Amygdala (tissue), 56 donors: ENCODE measurements at places on chromosomes 7 and 10.

DNA sequence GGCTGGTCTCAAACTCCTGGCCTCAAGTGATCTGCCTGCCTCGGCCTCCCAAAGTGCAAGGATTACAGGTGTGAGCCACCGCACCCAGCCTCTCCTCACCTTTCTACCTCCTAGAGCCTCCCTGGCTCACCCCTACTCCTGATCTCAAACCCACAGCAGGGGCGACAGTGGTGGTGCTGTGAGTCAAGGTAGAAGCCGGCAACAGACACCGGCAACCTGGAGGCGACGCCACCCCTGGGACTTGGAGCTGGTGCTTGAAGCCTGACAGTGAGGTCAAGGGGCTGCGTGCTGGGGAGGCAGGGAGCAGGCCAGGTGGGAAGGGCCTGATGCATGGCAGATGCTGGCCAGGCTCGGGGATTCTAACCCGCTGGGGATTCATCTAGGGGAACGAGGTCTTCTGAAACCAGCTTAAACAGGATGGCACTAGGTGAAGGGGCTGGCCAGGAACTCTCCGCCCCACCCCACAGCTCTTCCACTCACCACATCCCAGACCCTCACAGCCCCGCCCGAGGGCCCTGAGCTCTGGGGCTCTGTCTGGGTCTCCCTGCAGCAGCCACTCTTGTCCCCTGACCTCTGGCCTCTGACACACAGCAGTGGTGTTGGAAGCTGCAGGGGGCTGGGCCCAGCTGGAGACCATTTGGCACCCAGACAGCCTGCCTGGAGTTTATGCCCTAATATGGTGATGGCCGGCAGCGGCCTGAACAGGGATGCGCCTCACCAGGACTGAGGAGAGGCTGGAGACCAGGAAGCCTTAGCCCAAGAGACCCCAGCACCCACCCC is 16.4 kb downstream of the KCNH2 start:
- DNase-seq: no peak

DNA sequence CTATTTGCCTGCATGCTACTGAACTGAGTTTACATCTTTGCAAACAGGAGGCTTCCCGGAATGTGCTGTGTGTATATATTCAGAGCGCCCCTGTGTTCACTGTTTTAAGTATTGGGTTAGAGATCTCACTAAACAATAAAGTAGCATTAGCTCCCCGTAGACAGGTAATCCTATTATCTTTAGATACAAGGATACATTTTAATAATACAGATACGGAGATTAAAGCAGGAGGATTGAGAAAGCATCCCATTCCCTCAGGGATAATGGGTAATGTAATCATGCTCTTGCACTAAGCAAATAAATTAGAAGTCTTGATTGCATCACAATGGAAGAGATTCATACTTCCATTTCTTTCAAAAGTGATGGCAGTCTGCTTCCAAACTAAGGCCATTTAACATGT is 809.0 kb downstream of the NRG3 start:
- no peak for DNase-seq

- DNase-seq: no peak
Measured at GRCh38 chr10:492836-493235, 196.6 kb downstream of the DIP2C start.

DNA sequence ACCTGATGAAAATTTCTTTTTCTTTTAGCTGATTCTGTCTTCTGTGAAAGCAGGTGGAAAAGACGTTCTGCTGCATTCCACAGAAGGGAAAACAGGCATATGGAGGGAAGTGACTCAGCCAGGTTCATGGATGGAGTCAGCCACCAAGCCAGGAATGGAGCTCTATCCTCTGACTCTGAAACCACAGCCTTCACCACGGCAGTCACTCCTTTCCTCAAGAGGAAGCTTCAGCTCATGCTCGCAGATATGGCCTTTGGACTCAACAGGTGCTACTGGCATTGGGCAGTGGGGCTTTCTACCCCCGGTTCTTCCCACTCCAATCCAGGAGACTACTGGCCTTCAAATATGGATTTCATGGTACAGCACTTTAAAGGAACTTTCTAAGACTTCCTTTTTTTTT is 11.5 kb upstream of the PLAU start:
- DNase-seq: no peak

DNA sequence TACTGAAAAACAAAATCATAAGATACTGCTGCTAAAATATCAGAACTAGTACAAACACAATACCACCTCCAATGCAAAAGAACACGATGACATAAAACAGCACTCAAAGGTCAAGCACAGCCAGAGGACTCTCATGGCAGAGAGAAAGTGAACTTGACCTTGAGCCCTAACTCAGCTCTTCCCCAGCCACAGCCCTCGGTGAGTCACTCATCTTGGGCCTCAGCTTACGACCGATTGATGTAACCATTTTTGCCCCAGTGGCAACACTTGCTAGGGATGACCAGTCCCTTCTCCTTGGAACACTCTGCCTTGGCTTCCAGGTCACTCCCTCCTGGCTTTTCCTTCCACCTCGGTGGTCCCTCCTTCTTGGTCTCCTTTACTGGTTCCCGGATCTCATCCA is 77.8 kb downstream of the JAZF1 start:
- no peak for DNase-seq

DNA sequence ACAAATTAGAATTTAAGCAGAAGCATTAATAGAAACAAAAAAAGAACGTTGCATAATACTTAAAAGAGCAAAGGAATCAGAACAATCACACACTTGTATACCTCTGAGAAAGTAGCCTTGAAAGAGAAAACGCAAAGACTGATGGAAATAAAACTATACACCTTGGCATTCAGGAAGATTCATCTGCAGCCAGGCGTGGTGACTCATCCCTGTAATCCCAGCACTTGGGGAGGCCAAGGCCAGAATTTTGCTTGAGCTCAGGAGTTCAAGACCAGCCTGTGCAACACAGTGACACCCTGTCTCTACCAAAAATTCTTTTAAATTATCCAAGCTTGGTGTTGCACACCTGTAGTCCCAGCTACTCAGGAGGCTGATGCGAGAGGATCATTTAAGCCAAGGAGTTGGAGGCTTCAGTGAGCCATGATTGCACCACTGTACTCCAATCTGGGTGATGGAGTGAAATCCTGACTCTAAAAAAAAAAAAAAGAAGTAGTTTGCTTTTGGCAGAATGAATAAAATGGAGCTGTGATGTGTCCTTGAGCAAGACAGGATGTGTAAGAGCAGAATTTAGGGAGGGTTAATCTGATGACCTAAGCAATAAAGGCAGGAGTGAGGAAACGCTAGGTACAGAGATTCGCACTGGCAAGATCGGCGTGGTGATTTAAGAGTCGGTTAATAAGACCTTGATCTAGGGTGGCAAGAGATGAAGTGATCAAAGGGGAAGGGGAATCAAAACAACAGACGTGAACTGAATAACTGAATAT is 75.8 kb upstream of the NRP1 start:
- DNase-seq: no peak

- no peak for DNase-seq
Measured at GRCh38 chr7:108810756-108811385, 241.2 kb downstream of the DNAJB9 start.

DNA sequence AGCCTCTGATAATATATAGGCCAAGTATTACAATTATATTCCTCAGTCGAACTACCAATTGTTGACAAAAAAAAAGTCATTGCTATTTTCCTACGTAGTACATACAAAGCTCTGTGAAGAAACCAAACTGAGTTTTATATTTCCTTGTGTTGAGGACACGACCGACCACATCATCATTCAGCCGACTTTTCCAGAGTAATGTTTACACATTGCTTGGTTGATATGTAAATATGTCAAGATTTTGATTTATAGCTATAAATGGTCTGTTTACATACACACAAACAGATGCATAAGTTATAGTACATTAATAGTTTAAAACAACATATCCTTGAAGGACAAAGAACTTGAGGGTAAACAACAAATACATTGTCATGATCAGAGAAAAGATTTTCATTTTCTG is 121.5 kb downstream of the CRPPA start:
- no peak for DNase-seq

- DNase-seq: no peak
Measured at GRCh38 chr10:132077091-132077490, 11.3 kb downstream of the JAKMIP3 start.

- peak; percentile 56 for DNase-seq
Measured at GRCh38 chr7:332646-333392, 42.8 kb downstream of the FOXL3 start.

DNA sequence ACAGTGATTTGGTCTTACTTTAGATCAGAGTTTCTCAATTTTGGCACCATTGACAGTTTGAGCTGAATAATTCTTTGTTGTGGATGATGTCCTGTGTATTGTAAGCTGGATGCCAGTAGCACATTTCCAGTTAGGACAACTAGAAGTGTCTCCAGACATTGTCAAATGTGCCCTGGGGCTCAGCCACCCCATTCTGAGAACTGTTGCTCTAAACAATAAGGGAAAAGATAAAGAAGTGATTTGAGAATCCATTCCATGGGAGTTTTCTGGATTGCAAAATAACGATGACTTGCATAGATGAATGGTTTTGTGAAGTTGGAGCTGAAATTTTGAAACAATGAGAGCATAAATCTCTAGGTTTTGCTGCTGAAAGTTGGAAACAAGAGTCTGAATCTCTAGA is 44.6 kb downstream of the NUP205 start:
- no peak for DNase-seq

- DNase-seq: no peak
Measured at GRCh38 chr10:87722716-87723115, 63.0 kb downstream of the PAPSS2 start.

DNA sequence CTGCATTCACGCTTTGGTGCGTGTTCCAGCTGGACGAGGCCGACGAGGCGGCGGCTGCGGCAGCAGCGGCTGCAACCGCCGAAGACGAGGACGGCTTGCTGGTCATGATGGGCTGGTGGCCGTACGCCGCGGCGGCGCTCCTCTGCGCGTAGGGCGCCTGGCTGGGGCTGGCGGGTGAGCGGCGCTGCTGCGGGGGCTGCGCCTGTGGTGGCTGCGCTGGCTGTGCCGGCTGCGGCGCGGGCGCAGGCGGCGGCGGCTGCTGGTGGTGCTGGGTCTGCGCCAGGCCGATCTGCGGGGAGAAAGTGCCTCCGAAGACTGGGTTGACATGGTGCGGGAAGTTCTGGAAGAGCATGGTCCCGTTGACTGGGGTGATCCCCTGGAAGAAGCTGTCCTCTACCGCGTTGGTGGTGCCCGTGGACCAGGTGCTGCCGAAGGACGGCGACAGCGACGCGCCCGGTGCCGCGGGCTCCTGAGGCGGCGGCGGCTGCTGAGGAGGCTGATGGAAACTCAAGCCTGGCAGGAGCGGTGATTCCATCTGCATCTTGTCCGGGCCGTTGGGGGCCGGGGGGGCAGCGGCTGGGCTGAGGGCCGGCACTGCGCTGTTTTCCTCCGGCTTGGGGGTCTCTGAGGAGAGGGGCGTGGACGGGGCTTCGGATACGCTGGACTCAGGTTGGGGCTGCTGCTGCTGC is 51.1 kb downstream of the CPEB3 start:
- peak; percentile 43 for DNase-seq

DNA sequence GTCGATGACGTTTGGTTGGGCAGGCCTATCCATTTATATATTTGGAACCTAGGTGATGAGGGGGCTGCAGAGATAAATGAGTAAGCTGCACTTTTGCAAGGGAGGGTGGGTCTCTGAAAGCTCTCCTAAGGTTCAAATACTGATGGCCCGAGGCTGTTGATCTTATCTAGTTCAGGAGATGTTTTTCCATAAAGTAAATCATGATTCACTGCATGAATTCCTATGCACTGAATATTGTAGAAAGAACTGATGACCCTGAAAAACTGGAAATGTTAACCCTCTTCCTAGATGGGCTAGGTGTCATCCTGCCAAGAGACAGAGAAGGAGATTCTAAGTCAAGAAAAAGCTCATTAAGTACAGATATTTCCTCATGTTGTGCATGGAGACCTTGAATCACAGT is 459.9 kb downstream of the PLXNA4 start:
- DNase-seq: no peak

DNA sequence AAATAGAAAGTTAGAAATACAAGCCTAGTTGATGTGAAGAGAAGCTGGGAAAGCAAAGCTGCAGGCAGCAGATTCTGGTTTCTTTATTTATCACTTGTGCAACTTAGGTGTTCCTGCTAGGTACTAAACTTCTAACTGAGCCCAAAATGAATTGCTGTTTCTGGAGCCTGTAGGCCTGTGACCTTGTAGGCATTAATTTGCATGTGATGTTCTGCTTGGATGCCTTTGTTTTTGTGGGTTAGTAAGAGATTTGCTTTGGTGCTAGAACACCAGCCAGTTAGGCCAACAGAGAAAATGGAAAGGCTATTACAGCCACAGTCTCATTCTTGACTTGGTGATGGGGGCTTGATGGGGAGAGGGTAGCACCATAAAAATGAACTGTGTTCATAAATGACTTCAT is 370.7 kb downstream of the PPP1R3A start:
- no peak for DNase-seq

- DNase-seq: no peak
Measured at GRCh38 chr7:112080978-112081377, 125.2 kb downstream of the DOCK4 start.

GRCh38 chr10:79096514-79096913 is 27.7 kb downstream of the ZMIZ1 start:
- DNase-seq: no peak

DNA sequence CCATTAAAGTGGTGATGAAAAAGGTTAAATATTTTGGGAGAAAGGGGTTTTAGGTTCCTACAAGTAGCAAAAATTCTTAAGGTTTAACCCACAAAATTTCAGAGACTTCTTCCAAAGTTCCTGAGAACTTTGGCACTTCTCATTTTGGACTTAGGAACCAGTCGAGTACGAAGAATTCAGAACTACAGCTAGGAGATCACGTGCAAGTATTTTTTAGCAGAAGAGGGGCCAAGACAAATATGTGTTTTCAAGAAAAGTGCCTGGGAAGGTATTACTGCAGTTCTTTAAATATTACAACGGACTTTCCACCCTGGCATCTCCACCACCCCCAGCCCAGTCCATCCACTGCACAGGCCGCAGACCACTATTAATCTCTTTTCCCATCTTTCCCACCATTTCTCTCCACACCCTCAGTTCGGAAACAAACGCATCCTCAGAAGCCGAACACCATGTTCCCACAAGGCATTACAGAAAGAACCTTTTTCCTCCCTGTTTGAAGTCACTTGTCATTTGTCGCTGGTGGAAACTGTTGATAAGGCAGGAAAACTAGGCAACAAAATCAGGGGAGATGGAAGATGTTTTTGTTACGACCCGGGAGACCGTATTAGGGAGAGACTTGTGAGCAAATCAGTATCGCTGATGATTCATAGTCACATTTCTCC is 7.1 kb downstream of the INHBA start:
- DNase-seq: no peak

GRCh38 chr10:61942604-61943461 is 41.3 kb downstream of the ARID5B start:
- no peak for DNase-seq

GRCh38 chr7:72334066-72334465 is 78.1 kb downstream of the CALN1 start:
- no peak for DNase-seq

- DNase-seq: no peak
Measured at GRCh38 chr10:103620352-103620740, 126.8 kb downstream of the NEURL1 start.

GRCh38 chr7:128774921-128775320 is 673 bp downstream of the OPN1SW start:
- no peak for DNase-seq

- no peak for DNase-seq
Measured at GRCh38 chr10:91201213-91201996, 19.1 kb upstream of the PCGF5 start.
